ENCODE measurements at places on chromosomes 6 and 20. TPM values are rescaled to one million over a fixed set of nuclear protein-coding genes. Genes with fewer than 3 reads are reported as not detected.

DNA sequence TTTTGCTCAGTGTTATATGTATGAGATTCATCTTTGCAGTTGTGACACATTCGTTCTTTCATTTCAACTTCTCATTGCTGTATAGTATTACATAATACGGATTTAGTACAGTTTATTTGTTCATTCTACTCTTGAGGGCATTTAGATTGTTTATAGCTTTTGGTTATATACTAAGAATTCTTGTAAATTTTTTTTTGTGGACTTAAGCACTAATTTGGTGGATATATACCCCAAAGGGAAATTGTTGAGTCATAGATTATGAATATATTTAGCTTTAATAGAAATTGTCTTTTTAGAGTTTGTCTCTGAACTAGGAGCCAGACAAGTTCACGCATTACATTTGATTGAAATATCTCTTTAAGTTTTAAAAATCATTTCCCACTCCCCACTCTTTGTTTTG, 79.6 kb downstream of the DNAH8 start:
- no peak for DNase-seq
- peaks cover 4% of the 10 kb centered on the region for H3K27me3 ChIP-seq
- no peaks in the 10 kb centered on the region for H3K4me1 ChIP-seq
- no peak overlapping the region for H3K27ac ChIP-seq
- H3K4me3 ChIP-seq: no peak overlapping the region

DNA sequence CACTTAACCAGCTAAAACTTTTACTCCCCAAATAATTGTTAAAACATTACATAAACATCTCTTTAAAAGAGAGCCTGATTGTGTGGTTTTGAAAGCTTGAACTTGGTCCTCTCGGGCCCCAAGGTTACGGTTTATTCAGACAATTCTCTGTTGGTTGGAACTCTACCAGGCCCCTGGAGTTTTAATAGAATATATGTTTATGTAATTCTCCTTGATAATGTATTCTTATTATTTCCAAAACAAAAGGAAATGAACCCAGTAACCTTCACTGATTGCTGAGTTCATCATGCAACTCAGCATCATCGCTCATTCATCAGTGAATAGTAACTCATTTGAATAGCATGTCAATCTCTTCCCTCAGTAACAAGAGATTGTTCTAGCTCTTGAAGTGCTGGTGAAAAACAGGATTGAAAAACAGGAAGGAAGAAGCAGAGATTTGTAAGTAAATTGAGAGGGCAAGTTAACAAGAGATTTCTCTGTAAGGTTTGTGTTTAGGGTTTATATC, 464.5 kb upstream of the MARCKS start:
- no peaks in the 10 kb centered on the region for H3K27me3 ChIP-seq
- H3K27ac ChIP-seq: no peak overlapping the region
- H3K4me1 ChIP-seq: no peaks in the 10 kb centered on the region

GRCh38 chr20:43843096-43843964, 71.3 kb upstream of the TOX2 start:
- H3K4me3 ChIP-seq: no peak overlapping the region
- H3K4me1 ChIP-seq: no peaks in the 10 kb centered on the region
- H3K27me3 ChIP-seq: no peaks in the 10 kb centered on the region
- no peak overlapping the region for H3K27ac ChIP-seq
- H3K36me3 ChIP-seq: no peaks in the 10 kb centered on the region

KCNQ5 gene
- 4.4 TPM for total RNA-seq

- peaks cover 8% of the 10 kb centered on the region for H3K4me1 ChIP-seq
- no peak for DNase-seq
- H3K36me3 ChIP-seq: peaks cover 4% of the 10 kb centered on the region
- peak overlapping the region; percentile 72 for H3K27ac ChIP-seq
- no peaks in the 10 kb centered on the region for H3K27me3 ChIP-seq
- no peak overlapping the region for H3K4me3 ChIP-seq
Measured at GRCh38 chr6:152268846-152269442, 368.2 kb downstream of the SYNE1 start.

DNA sequence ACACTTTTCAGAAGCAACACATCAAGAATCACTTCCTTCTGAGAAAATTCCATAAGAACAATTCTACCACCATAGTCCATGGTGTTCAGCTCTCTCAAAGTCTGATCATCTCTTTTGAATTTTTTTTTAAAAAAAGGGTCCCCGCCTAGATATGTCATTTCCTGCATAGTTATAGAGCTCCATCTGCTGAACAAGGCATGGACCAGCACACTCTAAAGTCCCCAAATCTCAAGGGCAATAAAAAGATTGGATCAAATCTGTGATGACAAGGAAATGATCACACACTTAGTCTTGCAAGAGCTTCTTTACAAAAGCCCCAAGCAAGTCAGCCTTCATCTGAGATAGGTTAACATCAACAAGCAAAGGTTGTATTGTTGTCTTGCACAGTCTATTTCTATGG, 100.7 kb upstream of the STMND1 start:
- no peaks in the 10 kb centered on the region for H3K27me3 ChIP-seq
- H3K4me1 ChIP-seq: no peaks in the 10 kb centered on the region
- no peaks in the 10 kb centered on the region for H3K36me3 ChIP-seq
- no peak for DNase-seq
- no peak overlapping the region for H3K27ac ChIP-seq
- H3K4me3 ChIP-seq: no peak overlapping the region

GRCh38 chr6:123533862-123534648, 102.7 kb downstream of the TRDN start:
- no peaks in the 10 kb centered on the region for H3K4me1 ChIP-seq
- H3K36me3 ChIP-seq: no peaks in the 10 kb centered on the region
- no peaks in the 10 kb centered on the region for H3K27me3 ChIP-seq
- H3K27ac ChIP-seq: no peak overlapping the region
- no peak overlapping the region for H3K4me3 ChIP-seq

PPIL6 gene
- total RNA-seq: 1.5 TPM

COMMD7 gene
- 39.0 TPM for total RNA-seq

HDGFL1 gene
- total RNA-seq: not detected

DNA sequence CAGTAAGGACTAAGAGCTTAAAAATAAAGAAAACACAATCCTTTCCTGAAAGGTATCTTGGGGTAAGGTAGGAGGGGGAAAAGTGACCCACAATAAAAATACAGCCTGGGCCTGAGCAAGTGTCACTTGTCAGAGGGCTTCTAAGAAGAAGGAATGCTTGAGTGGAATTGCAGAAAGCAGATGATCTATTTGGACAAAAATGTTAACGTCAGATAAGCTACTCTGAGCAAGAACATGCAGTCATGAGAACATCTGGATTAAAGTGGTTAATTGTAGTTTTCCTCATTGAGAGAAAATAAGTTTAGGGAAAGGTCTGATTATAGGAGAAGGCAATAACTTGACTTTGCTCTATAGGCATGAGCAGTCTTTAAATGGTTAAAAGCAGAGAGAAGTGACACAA, 581.9 kb downstream of the HTR1B start:
- no peaks in the 10 kb centered on the region for H3K36me3 ChIP-seq
- no peak overlapping the region for H3K27ac ChIP-seq
- no peak for DNase-seq
- peaks cover 6% of the 10 kb centered on the region for H3K4me1 ChIP-seq

ADGB gene
- total RNA-seq: not detected

- H3K36me3 ChIP-seq: no peaks in the 10 kb centered on the region
- no peaks in the 10 kb centered on the region for H3K4me1 ChIP-seq
- H3K27me3 ChIP-seq: no peaks in the 10 kb centered on the region
- no peak overlapping the region for H3K4me3 ChIP-seq
- no peak overlapping the region for H3K27ac ChIP-seq
- no peak for DNase-seq
Measured at GRCh38 chr20:59560588-59561227, 43.6 kb upstream of the PHACTR3 start.

PLCG1 gene
- 96.3 TPM for total RNA-seq

- no peaks in the 10 kb centered on the region for H3K27me3 ChIP-seq
- H3K4me1 ChIP-seq: no peaks in the 10 kb centered on the region
- H3K36me3 ChIP-seq: no peaks in the 10 kb centered on the region
- no peak overlapping the region for H3K4me3 ChIP-seq
Measured at GRCh38 chr6:100296810-100297544, 167.7 kb downstream of the SIM1 start.

DNA sequence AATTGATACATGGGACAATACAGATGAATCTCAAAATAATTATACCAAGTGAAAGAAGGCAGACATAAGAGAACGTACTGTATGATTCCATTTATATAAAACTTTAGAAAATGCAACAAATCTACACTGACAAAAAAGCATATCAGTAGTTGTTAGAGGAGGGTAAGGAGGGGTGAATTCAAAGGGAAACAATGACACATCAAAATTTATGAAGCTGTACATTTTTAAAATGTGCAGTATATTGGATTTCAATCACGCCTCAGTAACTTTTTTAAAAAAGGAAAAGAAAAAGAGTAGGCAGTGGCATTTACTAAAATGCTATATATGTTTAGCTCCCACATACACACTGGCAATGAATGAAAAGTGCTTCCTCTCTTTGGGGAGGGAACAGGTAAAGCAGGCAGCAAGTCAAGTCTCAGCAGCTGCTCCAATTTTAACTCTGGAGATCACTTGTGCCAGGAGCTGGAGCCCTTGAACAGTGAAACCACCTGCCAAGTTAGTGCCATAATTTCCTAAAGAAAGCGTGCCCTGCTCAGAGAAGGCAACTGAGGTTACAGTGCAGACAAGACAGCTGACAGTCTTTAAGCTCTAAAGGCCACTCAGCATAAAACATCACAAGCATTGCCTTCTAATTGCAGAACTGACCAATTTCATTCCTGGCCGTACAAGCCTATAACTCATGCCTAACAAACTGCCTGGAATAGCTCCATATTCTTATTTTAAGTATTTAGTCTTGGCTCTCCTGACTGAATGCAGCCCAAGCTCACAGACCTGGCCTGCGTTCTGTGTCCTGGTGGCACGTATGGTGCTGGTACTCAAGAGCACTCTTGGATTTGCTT, 10.9 kb downstream of the FKBP1A start:
- DNase-seq: no peak
- H3K4me1 ChIP-seq: no peaks in the 10 kb centered on the region
- no peak overlapping the region for H3K4me3 ChIP-seq
- no peaks in the 10 kb centered on the region for H3K36me3 ChIP-seq
- no peaks in the 10 kb centered on the region for H3K27me3 ChIP-seq
- no peak overlapping the region for H3K27ac ChIP-seq

- no peaks in the 10 kb centered on the region for H3K36me3 ChIP-seq
- H3K27me3 ChIP-seq: no peaks in the 10 kb centered on the region
Measured at GRCh38 chr20:46255440-46256104, 52.7 kb downstream of the CDH22 start.

- no peak for DNase-seq
- H3K27ac ChIP-seq: no peak overlapping the region
- H3K36me3 ChIP-seq: no peaks in the 10 kb centered on the region
- no peaks in the 10 kb centered on the region for H3K4me1 ChIP-seq
Measured at GRCh38 chr6:149884215-149884614, 13.7 kb downstream of the RAET1E start.

ARFGEF2 gene
- 29.0 TPM for total RNA-seq

SAMD3 gene
- total RNA-seq: 1.2 TPM

DNA sequence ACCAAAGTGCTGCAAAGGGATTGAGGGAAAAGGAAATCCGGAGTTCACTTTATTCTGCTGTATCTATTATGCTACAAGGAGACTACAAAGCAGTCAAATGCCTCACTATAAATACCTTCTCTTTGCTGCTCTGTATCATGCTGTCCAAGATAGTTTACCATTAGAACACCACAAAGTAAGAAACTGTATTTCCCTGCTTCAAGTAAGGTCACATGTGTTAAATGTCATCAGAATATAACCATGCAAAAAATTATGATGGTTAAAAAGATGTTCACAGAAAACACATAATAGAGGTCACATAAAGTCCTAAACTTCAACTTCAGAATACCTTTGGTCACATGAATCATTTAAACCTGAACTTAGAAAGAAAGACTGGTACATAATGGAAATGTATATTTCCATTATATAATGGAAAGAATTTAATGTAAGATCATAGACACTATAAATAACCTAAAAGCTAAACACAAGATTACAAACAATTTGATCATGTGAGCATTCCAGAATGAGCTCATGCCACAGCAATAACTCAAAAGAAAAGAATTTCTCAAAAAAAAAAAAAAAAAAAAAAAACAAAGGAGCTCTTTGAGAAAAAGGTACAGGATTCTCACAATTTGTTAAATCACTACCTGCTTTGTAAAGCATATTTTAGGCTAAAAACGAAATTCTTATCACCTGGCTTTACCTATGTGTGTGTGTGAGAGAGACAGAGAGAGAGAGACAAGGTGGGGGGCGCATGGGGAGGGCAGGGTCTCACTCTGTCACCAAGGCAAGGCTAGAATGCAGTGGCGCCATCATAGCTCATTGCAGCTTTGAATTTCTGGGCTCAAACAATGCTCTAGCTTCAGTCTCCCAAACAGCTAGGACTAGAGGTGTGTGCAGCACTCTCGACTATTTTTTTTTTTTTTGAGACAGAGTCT, 58.7 kb downstream of the KIF13A start:
- H3K27me3 ChIP-seq: no peaks in the 10 kb centered on the region
- no peak overlapping the region for H3K4me3 ChIP-seq
- H3K36me3 ChIP-seq: no peaks in the 10 kb centered on the region
- H3K27ac ChIP-seq: peak overlapping the region; percentile 69

GRCh38 chr6:73409395-73409794, 14.8 kb downstream of the DDX43 start:
- H3K4me1 ChIP-seq: no peaks in the 10 kb centered on the region
- no peaks in the 10 kb centered on the region for H3K27me3 ChIP-seq
- H3K4me3 ChIP-seq: no peak overlapping the region

DNA sequence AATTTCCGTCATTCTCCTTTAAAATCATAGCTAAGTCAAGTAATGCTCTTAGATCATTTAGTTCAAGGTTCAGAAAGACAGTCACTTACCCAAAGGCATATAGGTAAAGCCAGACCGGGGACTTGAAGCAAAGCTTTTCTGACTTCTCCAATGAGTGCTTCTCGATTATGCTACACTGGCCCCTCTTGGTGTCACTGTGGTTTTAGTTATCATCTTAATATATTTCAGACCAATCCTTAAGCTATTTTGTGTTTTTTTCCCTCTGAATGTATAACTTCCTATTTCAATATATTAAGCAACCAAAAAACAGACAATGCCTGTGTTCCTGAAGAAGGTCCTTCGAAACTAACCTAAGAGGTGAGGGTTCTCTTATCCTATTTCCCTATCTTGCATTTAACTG, 3.9 kb downstream of the PRDM1 start:
- no peaks in the 10 kb centered on the region for H3K4me1 ChIP-seq
- no peak for DNase-seq
- H3K27ac ChIP-seq: no peak overlapping the region
- H3K4me3 ChIP-seq: no peak overlapping the region
- H3K27me3 ChIP-seq: no peaks in the 10 kb centered on the region

PCK1 gene
- 0.21 TPM for total RNA-seq
